ENCODE measurements at places on chromosomes 11 and 22.

DNA sequence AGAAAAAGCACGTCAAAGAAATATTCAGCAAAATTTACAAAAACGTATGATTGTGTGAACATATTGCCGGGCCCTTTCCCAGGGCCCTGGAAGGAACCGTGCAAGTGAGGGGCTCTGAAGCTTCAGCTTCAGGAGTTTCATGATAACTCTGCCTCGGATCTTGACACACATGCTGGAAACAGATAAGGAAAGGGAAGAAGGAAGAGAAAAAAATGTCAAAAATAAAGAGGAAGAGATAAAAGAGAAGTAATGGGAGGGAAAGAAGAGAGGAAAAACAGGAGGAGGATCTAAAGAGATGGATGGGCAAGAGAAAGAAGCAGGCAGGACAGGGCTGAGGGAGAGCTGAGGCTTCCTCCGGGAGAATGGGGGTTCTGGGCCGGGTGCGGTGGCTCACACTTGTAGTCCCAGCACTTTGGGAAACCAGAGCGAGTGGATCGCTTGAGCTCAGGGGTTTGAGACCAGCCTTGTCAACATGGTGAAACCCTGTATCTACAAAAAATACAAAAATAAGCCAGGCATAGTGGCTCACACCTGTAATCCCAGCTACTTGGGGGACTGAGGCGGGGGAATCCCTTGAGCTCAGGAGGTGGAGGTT is 2.7 kb upstream of the TMPRSS4 start:
- DNase-seq = no peak

GRCh38 chr11:68467201-68467834 is 6.8 kb downstream of the PPP6R3 start:
- DNase-seq = no peak

DNA sequence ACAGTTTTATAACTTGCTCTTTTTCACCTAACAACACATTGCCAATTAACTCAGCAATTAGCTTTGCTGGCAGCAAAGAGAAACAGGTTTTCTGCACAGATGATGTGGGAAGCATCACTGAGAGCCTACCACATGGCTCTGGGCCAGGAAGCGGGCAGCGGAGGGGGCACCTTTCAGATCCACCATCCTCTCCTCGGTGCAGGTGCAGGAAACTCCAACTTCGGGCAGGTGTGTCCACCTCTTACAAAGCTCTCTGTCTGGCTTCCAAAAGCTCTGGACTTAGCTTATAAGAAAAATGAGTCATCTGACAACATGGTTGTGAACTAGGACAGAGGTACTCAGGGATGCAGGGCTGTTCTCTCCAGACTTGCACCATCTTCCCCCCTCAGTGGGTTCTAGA is 77.0 kb downstream of the RPS6KA4 start:
- DNase-seq = no peak

DNA sequence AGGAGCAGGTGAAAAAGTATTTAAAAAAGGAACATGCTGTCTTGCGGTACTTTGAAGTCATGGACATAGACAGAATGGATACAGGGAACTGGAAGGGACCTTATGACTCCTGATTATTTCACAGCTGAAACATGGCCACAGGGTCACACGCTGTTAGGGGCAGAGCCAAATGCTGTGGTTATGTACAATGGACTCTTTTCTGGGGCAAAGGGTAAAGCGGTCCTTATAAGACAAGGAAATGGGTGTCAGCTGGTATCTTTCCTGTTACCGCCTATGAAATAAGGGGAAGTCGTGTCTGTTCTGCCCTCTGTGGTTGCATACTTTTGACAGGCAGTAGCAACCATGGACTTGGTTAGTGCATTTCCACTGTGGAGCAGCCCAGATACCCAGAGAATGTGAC is 12.8 kb upstream of the ST14 start:
- no peak for DNase-seq

- DNase-seq = no peak
Observed at GRCh38 chr11:100789500-100789899, 102.4 kb downstream of the ARHGAP42 start.

GRCh38 chr22:40578171-40578570 is 58.3 kb downstream of the MRTFA start:
- DNase-seq = no peak

GRCh38 chr11:95067039-95067840 is 521 bp downstream of the SRSF8 start:
- DNase-seq = peak; percentile 43

All from cortex of kidney (tissue), 1 donor.